Activated CD4-positive, alpha-beta T cell treated with anti-CD3 and anti-CD28 coated beads, Interleukin-2, amount 10 ng/mL, durations not matched to agents 7 days and 5 days (primary cell): ENCODE measurements at places on chromosomes 12 and 14. TPM values are rescaled to one million over a fixed set of nuclear protein-coding genes. Genes with fewer than 3 reads are reported as not detected.

The LMNTD1 gene
- not detected for total RNA-seq

The B4GALNT3 gene
- 7.0 TPM for total RNA-seq

The OAS1 gene
- total RNA-seq, result 194 TPM

The BBOF1 gene
- 1.7 TPM for total RNA-seq

The DENND5B gene
- 0.15 TPM for total RNA-seq

GRCh38 chr12:96094201-96094600 lies 58.8 kb upstream of the LTA4H start:
- peak; percentile 10 for DNase-seq

DNA sequence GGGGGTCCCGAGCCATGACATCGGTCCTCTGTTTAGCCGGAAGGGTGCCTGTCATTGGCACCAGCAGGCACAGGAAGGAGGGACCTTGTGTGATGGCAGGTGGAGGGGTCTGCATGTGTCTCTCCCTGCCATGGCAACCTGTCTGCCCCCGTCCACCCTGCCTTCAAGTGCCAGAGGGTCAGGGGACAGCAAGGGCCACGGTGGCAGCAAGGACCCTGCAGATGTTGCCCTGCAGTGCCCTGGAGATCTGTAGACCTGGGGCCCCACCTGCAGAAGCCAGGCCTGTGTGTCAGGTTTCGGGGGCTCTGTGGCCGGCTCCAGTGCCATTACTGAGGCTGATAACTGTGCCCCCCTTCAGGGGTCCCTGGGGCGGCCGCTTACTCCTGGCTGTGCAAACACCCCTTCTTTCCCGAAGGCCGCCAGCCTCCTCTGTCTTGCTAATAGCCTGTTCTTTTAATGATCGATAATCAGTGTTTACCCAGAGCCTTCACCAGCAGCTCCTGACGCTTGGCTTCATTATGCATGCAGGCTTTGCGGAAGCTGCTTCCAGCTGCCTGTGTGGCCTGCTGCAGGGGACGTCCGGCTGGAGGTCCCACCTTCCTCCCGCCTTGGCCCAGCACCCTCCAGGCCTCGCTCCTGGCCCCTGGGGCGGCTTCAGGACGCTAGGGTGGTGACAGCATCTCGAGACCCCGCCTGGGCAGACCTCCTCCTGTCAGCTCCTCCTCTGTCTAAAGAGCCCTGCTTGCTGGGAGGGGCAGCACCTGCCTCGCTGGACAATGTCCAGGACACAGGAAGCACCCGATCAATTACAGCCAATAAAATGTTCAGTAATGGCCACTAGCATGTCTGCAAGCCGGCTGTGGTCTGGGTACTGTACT lies 153.0 kb downstream of the KIF26A start:
- no peak for DNase-seq

DNA sequence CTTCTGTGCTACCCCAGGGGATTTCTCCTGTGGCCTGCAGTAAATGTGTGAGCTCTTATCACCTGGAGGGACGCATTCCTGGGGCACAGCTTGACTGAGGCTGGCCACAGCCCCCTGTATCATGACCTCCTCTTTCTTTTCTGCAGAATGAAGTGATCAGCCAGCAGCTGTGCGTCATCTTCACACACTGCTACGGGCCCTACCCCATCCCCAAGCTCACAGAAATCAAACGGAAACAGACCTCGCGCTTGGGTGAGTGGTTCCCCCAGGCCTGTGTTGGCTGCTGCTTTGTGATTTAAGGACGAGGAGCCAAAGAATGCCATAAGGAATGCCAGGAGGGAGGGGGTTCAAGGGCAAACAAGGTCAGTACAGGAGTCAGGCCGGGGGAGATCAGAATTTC lies 50.5 kb upstream of the PWP1 start:
- DNase-seq, result no peak

- no peak for DNase-seq
These were observed 42.2 kb upstream of the CAPRIN2 start for GRCh38 chr12:30796891-30797371.

DNA sequence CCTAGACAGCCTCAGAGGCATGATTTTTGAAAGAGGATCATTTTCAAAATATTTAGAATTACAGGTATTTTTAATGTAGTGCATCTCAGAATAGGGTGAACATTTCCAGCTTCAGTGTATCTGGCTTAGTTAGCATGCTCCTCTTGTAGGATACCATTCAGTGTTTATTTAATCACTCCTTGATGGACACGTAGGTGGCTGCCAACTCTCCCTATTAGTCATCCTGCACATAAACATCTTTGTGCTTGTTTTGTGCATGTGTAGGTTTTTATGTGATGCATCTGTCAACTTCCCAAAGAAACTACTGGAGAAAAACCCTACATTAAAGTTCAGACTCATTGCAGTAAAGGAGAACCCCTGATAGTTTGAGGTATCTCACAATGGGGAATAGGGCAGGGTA lies 52.5 kb upstream of the RBM19 start:
- DNase-seq, result no peak

GRCh38 chr12:82440885-82441284 lies 82.6 kb downstream of the METTL25 start:
- no peak for DNase-seq

DNA sequence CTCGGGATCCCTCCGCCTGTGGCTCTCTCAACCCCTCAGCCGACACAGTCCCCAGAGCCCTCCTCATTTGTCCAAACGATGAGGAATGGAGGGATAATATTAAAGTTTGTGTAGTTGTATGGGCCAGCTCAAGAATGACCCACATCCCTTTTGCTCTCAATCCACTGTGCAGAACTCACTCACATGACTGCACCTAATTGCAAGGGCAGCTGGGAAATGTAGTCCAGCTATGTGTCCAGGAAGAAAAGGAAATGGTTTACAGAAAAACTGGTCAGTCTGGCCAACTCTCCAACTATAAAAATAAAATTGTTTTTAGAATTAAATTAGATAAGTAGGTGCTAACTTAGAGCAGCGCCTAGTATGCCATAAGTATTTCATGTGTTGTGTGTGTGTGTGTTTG lies 66.6 kb downstream of the GALNT8 start:
- no peak for DNase-seq
